Globus pallidus (tissue), 1 donor: ENCODE measurements at places on chromosomes 2 and 18.

GRCh38 chr2:60837123-60837522 lies 44.3 kb upstream of the REL start:
- DNase-seq = no peak

DNA sequence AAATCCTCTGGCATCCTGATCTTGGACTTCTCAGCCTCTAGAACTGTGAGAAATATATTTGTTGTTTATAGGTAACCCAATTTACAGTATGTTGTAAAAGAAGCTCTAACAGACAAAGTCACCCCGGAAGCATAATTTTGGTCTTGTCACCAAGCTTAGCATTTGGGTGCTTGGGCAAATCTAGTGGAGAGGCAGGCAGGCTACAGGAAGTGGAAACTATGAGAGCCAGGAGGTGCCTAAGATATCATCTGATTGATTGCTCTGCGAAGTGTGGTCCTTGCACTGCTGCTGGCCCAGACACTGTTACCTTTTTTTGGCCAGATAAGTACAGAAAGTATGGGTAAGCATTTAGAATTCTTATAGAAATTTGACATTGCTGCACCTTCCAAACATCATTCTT lies 102.9 kb downstream of the CDC42EP3 start:
- DNase-seq = no peak

DNA sequence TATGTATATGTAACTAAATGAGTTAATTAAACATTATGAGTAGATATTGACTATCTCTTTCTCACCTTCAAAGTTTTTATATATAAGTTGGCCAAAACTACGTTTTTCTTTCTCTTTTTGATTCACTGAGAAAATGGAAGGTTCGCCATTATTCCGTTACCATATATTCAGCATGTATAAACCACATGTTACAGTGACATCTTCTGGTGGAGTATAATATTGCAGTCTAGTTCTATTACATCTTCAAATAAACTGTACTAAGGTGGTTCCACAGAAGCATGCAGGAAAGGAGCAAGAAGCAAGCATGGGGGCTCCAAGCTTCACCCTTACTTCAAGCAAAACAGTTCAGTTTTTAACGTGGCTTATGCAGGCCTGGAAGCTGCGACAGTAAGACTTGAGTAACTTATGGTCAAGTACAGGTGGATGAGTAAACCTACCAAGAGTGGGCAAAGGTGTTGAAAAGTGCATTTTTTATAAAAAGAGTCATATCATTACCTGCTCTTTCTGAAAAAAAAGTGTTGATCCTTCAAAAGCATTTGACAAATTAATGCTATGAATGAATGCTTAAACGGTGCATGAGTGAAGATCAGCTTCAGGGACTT lies 129.8 kb upstream of the RAB6C start:
- DNase-seq = peak; percentile 55

- no peak for DNase-seq
These were observed 103.9 kb upstream of the DCC start for GRCh38 chr18:52236131-52236530.

GRCh38 chr2:1670636-1671035 lies 73.7 kb downstream of the PXDN start:
- no peak for DNase-seq
